ENCODE measurements at places on chromosomes 7 and 10. TPM values are rescaled to one million over a fixed set of nuclear protein-coding genes. Genes with fewer than 3 reads are reported as not detected.

- H3K27me3 ChIP-seq: peaks cover 59% of the 10 kb centered on the region
- peaks cover 7% of the 10 kb centered on the region for H3K4me1 ChIP-seq
- no peak overlapping the region for H3K4me3 ChIP-seq
- no peak overlapping the region for H3K27ac ChIP-seq
- no peak for DNase-seq
These were observed 1.8 kb upstream of the GAD2 start for GRCh38 chr10:26214551-26215395.

DNA sequence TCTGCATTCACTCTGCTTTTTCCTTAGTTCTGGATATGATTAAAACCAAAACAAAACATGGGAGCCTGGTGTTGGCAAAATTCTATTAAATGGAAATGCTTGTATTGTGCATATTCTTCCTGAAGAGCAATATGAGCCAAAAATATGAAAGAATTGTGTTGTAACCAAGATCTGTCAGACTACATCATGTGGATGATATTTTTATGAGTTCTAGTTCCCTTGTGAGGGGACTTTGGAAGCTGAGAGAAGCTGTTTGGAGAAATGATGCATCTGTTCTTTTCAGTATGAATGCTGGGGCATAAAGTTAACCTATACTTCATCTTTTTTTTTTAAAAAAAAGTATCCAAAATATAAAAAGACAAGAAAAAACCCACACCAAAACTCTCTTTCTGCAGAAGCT lies 782.7 kb downstream of the ANKRD7 start:
- no peak overlapping the region for H3K27ac ChIP-seq
- no peaks in the 10 kb centered on the region for H3K27me3 ChIP-seq
- no peak for DNase-seq

Gene PIP
- not detected for total RNA-seq

Gene CALHM1
- not detected for total RNA-seq

- peaks cover 28% of the 10 kb centered on the region for H3K27me3 ChIP-seq
- H3K27ac ChIP-seq: no peak within 1 kb of the TSS
- DNase-seq: peak; percentile 69
- H3K36me3 ChIP-seq: no peaks in the 10 kb centered on the region
- H3K4me3 ChIP-seq: peak within 1 kb of the TSS; percentile 91
These were observed at the start of gene CH25H for GRCh38 chr10:89207181-89207800. CH25H (minus strand) TSS chr10:89207317; CDS start chr10:89207292, 25 bp downstream.

DNA sequence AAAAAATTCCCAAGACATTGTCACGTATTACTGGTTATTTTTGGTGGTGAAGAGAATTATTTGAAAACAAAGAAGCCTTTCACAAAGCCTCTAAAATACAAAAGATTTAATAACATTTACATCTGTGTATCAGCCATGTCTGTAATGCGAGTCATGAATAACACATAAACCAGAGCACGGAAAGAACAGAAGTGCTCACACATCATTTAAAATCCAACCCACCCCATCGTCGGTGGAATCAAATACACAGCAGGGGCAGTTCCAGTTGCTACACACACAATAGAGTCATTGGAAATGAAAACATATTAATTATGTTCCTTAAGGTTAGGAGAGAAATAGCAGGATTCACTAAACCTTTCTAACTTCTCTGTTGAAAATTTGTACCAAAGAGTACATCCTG lies 1097.3 kb downstream of the KCNMA1 start:
- no peaks in the 10 kb centered on the region for H3K36me3 ChIP-seq
- DNase-seq: no peak
- no peaks in the 10 kb centered on the region for H3K27me3 ChIP-seq
- no peak overlapping the region for H3K27ac ChIP-seq
- H3K4me3 ChIP-seq: no peak overlapping the region
- H3K4me1 ChIP-seq: no peaks in the 10 kb centered on the region

Gene NAT16
- total RNA-seq: not detected

Gene PDCD4
- 48.6 TPM for total RNA-seq

DNA sequence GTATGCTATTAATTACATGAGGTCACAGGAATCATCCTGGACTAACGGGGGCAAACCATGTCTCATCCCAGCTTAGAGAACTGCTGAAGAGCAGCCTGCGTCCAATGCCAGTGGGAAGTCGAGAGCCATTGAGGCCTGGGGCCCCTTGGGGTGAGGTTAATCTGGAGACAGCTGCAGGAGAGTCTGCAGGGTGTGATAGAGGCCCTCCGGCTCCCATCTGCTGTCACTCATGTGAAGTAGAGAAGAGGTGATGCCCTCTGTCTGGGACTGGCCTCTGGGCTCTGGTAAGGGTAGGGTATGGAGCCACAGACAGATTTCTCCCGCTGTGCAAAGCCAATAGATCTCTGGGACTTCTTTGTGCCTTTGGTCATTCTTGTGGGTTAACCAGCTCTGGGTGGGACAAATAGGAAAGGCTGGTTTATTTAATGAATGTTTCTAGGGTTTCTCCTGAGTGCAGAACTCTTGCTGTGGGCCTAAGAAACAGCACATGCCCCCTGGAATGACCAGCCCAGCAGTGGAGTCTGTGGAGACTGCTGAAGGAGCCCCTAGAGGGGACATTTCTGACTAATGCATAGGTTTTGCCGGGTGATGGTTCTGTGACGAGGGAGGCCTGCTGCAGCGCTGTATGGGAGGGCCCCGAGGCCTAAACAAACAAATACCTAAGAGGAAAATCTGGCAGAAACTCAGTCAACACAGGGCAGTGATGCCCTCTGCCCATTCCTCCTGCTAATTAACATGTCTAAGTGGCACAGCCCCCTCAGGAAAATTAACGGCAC lies 34.5 kb downstream of the CRHR2 start:
- no peaks in the 10 kb centered on the region for H3K4me1 ChIP-seq
- H3K4me3 ChIP-seq: no peak overlapping the region
- H3K27me3 ChIP-seq: no peaks in the 10 kb centered on the region
- peaks cover 4% of the 10 kb centered on the region for H3K36me3 ChIP-seq
- no peak overlapping the region for H3K27ac ChIP-seq

DNA sequence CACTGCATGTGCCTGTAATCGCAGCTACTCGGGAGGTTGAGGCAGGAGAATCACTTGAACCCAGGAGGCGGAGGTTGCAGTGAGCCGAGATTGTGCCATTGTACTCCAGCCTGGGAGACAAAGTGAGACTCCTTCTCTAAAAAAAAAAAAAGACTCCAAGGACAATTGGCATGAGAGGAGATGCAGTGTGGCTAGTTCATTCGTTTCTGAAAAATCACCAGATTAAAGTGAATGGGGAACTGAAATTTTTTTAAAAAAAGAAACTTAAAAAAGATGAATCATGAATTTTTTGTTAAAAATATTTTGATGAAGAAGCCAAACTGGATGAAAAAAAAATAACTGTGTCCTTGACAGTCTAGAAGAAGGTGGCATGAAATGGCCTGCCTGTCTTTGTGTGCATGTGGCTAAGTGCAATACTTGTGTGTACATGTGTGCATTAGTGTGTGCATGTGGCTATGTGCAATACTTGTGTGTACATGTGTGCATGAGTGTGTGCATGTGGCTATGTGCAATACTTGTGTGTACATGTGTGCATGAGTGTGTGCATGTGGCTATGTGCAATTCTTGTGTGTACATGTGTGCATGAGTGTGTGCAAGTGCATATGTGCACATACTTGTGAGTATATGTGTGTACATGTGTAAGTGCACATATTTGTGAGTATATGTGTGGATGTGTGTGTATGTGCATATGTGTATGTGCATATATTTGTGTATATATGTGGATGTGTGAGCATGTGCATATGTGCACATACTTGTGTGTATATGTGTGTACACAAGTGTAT lies 391.7 kb upstream of the KLF6 start:
- H3K27me3 ChIP-seq: peaks cover 3% of the 10 kb centered on the region
- no peak overlapping the region for H3K27ac ChIP-seq
- DNase-seq: no peak
- H3K36me3 ChIP-seq: peaks cover 5% of the 10 kb centered on the region
- H3K4me1 ChIP-seq: peaks cover 19% of the 10 kb centered on the region

DNA sequence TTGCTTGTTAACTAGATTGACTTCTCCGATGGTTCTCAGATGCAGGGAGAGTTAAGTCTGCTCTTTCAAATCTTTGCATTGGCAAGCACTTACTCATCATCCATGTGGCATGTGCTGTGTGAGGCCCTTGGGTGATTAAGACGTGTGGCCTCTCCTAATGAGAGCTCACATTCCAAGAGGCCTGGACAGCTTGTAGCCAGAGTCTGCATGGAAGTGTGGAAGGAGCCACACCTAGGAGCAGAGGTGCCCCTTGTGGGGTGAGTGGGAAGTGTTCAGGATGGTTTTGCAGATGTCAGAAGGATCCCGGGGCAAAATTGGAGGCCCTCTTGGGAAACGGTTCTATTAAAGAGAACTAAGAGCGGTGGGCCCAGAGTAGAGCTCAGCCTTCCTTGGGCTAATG lies 225.9 kb downstream of the PAXIP1 start:
- no peaks in the 10 kb centered on the region for H3K27me3 ChIP-seq
- peaks cover 4% of the 10 kb centered on the region for H3K36me3 ChIP-seq
- no peak overlapping the region for H3K4me3 ChIP-seq
- no peak overlapping the region for H3K27ac ChIP-seq

- no peak overlapping the region for H3K4me3 ChIP-seq
- no peaks in the 10 kb centered on the region for H3K27me3 ChIP-seq
- H3K4me1 ChIP-seq: no peaks in the 10 kb centered on the region
These were observed 231.6 kb downstream of the GRM8 start for GRCh38 chr7:127021019-127021738.

DNA sequence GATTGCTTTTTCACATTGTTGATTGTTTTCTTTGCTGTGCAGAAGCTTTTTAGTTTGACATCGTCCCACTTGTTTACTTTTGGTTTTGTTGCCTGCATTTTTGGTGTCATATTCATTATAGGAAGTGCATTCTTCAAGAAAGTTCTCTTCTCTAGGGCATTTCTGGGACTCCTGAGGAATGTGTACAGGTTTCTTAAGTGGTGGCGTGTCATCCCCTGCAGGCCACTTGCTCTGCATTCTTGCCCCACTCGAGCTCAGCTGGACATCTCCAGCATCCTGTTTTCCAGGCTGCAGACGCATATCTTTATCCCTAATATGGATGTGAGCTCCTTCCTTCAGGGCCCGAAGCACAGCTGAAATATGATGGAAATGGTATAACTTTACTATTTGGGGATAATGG lies 255.6 kb upstream of the HABP2 start:
- H3K27ac ChIP-seq: no peak overlapping the region
- no peaks in the 10 kb centered on the region for H3K4me1 ChIP-seq

Gene PSD
- total RNA-seq: 7.6 TPM

DNA sequence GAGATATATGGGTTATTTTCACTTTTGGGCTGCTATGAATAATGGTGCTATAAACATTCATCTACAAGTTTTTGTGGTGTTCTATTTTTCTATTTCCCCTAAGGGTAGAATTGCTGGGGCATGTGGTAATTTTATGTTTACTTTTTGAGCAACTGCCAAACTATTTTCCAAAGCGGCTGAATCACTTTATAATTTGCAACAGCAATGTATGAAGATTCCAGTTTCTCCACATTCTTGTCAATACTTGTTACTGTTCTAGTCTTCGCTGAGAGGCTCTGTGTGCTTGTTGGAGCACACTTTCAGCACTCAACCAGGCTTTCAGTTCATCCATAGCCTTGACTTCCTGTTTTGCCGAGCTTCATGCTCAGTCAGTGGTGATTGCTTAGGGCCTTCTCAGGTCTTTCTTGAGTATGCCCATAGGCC lies 39.0 kb downstream of the ADK start:
- H3K36me3 ChIP-seq: no peaks in the 10 kb centered on the region
- H3K27ac ChIP-seq: peak overlapping the region; percentile 89
- peak overlapping the region; percentile 68 for H3K4me3 ChIP-seq
- H3K27me3 ChIP-seq: no peaks in the 10 kb centered on the region
- DNase-seq: no peak
- H3K4me1 ChIP-seq: peaks cover 21% of the 10 kb centered on the region

GRCh38 chr10:3074145-3074665 lies 6.9 kb downstream of the PFKP start:
- H3K36me3 ChIP-seq: peaks cover 28% of the 10 kb centered on the region
- peak overlapping the region; percentile 22 for H3K27ac ChIP-seq
- no peak overlapping the region for H3K4me3 ChIP-seq
- H3K4me1 ChIP-seq: peaks cover 54% of the 10 kb centered on the region
- no peak for DNase-seq

Gene GPR26
- total RNA-seq: not detected

- peaks cover 10% of the 10 kb centered on the region for H3K4me1 ChIP-seq
- H3K27me3 ChIP-seq: no peaks in the 10 kb centered on the region
- H3K4me3 ChIP-seq: peak overlapping the region; percentile 80
- no peaks in the 10 kb centered on the region for H3K36me3 ChIP-seq
- peak overlapping the region; percentile 75 for H3K27ac ChIP-seq
These were observed 1.3 kb downstream of the GUSB start for GRCh38 chr7:65980478-65981250.

GRCh38 chr10:34845070-34845469 lies 30.0 kb upstream of the PARD3 start:
- no peaks in the 10 kb centered on the region for H3K4me1 ChIP-seq
- no peak for DNase-seq
- H3K36me3 ChIP-seq: no peaks in the 10 kb centered on the region
- no peak overlapping the region for H3K4me3 ChIP-seq

GRCh38 chr10:132638130-132638515 lies 100.5 kb downstream of the INPP5A start:
- no peak overlapping the region for H3K27ac ChIP-seq
- H3K4me1 ChIP-seq: peaks cover 29% of the 10 kb centered on the region
- H3K4me3 ChIP-seq: no peak overlapping the region
- H3K36me3 ChIP-seq: no peaks in the 10 kb centered on the region

GRCh38 chr10:94358480-94358879 lies 4.3 kb downstream of the NOC3L start:
- DNase-seq: no peak
- H3K4me3 ChIP-seq: peak overlapping the region; percentile 51
- H3K4me1 ChIP-seq: peaks cover 17% of the 10 kb centered on the region
- no peak overlapping the region for H3K27ac ChIP-seq
- no peaks in the 10 kb centered on the region for H3K27me3 ChIP-seq

DNA sequence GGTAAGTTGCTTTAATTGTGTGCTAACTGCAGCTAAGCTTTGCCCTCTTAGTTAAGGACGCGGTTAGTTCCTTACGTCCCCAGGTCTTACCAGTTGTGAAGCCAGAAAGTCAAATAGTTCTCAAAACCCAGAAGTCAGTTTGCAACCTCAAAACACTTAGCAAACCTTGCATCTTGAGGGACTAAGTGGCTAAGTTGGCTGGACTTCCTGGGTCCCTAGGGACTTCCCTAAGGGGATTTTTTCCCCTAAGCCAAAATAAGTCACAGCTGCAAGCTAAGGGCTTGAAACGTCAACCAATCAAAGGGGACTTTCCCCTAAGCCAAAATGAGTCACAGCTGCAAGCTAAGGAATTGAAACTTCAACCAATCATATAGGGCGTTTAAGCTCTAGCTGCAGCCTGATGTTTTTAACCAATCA lies 36.2 kb upstream of the HECW1 start:
- peaks cover 6% of the 10 kb centered on the region for H3K36me3 ChIP-seq
- no peak for DNase-seq
- no peaks in the 10 kb centered on the region for H3K4me1 ChIP-seq

DNA sequence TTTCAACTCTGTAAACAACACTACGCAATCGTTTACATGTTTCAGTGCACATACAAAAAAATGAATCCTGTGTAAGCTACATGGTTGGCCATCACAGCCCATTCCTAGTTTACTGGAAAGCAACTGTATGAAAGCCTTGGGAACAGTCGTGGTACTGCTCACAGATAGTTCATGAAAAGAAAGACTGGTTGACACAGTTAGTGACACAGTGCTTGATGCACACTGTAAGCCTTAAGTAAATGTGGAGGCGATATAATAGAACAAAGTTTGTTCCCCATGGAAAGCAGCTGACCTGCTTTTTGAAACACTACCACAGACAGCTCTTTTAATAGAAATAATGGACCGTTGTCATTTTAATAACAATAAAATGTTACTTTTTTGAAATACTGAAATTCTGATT lies 5.1 kb downstream of the CACNA2D1 start:
- no peak overlapping the region for H3K4me3 ChIP-seq
- no peaks in the 10 kb centered on the region for H3K36me3 ChIP-seq
- H3K27me3 ChIP-seq: peaks cover 11% of the 10 kb centered on the region

Gene FFAR4
- total RNA-seq: not detected
